ENCODE measurements at places on chromosomes 5 and 9.

- no peak for DNase-seq
Measured at GRCh38 chr5:172941067-172941516, 18.1 kb upstream of the RPL26L1 start.

GRCh38 chr5:84384604-84385575, at the start of gene EDIL3:
TSS of gene EDIL3 (minus strand) at chr5:84384880. CDS start at chr5:84384374, 506 bp downstream.
- DNase-seq = no peak

DNA sequence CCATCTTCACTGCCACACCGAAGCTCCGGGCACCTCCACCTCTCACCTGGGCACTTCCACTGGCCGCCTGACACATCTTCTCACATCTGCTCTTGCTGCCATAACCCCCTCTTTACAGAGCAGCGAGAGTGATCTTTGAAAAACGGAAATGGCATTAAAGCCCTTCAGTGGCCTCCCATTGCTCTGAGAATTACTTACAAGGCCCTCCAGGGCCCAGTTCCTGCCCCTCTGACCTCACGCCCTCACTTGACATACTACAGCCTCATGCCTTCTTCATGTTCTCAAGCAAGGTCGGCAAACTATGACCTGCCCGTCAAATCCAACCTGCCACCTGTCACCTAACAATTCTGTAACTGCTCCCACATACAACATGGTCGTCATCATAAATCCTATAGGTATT, 187.3 kb downstream of the NR3C1 start:
- no peak for DNase-seq

DNA sequence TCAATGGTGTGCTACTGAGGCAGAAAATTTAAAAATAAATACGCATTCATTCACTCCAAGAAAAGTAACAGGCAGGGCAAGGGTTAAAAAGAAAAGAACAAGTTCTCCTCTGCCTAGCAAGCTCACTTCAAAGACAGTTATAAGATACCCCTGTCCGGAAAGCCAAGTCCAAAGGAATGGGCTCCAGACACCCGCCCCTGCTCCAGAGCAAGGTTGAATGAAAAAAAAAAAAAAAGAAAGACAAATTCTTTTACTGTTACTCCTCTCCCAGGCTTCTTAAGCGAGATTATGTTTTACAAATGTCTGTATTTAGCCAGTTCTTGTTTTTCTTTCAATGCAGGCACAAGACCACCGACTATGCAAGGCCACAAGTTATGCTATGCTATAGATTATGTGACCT, 9.1 kb upstream of the ANXA2R start:
- no peak for DNase-seq

DNA sequence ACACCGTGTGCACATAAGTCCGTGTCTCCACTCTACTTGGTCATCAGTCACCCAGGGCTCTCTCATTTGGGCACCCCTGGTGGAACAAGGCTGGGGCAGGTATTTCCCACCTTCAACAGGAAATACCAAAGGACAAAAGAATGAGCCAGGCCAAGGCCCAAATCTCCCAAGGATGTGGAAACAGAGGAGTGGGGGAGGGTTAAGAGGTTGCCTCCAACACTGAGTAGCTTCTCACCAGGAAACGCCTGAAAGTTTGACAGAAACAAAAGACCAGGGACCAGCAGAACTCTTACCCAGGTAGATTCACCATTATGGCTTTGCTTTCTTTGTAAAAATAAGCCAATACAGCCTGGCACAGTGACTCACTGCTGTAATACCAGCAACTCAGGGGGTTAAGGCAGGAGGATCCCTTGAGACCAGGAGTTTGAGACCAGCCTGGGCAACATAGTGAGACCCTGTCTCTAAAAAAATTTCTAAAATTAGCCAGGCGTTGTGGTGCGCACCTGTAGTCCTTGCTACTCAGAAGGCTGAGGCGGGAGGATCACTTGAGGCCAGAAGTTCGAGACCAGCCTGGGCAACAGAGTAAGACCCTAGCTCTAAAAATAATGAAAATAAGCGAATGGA, 12.7 kb downstream of the SLC1A3 start:
- no peak for DNase-seq
